ENCODE measurements at places on chromosomes 2 and 18.

- no peak for DNase-seq
Observed at GRCh38 chr2:183081911-183082310, 3.4 kb downstream of the DUSP19 start.

GRCh38 chr2:99619151-99619550 lies 129.3 kb upstream of the REV1 start:
- no peak for DNase-seq

DNA sequence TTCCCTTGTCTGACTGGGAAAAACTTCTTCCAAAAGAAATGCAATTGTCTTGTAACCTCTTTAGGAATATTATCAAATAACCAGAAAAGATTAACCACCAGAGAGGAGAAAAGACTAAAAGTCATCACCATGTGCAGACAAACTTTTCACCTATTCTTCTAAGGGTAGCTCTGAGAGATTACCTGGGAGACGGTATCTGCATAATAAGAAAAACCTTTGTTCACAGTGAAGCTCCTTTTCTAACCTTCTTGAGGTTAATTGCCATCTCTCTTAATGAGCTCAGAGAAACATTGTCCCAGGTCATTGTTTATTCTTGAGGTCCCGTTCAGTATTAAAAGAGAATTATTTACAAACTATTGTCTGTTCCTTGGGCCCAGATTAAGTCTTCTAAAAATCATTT lies 1091.2 kb upstream of the LRRTM1 start:
- DNase-seq, result no peak

GRCh38 chr18:42781298-42781815 lies 334.1 kb downstream of the RIT2 start:
- no peak for DNase-seq

DNA sequence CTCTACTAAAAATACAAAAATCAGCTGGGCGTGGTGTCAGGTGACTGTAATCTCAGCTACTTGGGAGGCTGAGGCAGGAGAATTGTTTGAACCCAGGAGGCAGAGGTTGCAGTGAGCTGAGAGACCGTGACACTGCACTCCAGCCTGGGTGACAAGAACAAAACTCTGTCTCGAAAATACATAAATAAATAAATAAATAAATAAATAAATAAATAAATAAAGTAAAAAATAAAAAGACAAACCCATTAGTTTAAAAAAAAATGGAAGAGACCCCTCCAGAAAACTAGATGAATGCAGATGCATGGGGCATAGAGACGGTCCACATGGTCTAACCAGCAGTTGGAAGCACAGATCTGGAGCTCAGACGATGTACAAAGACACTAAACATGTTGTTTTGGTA lies 18.1 kb downstream of the TMEM163 start:
- DNase-seq, result no peak

GRCh38 chr18:63213331-63213900 lies 106.2 kb downstream of the BCL2 start:
- DNase-seq, result no peak

DNA sequence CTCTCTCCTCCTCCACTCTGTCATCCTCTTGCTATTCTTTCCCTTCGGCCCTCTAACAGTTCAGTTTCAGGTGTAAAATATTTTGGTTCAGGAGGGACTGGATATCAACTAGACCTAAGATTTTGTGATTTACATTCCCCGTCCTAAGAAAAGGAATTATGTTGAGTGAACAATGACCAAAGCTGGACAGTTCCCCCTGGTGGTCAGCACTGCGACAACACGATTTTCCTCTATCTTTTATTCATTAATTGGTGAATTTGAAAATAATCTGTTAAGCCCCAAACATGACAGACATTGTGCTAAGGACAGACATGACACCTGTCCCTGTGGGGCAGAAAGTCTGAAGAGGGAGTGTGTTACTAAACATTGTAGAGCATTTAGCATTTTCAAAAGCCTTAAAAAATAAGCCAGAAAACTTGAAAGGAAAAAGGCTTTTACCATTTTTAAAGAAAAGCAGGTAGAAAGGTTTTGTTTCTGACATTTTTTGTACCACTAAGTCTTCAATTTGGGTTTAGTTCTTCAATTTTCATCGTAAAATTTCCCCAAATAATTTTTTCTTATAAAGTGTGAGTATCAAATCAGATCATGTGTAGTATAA lies 28.4 kb upstream of the GTF2A1L start:
- DNase-seq, result no peak

Data from mesenteric fat pad (tissue), 1 donor.